Activated CD8-positive, alpha-beta T cell treated with anti-CD3 and anti-CD28 coated beads, Interleukin-2, amount 10 ng/mL, durations not matched to agents 7 days and 5 days (primary cell): ENCODE measurements at places on chromosomes 12 and 14. TPM values are rescaled to one million over a fixed set of nuclear protein-coding genes. Genes with fewer than 3 reads are reported as not detected.

PPFIA2 gene
- not detected for total RNA-seq

PTHLH gene
- total RNA-seq, result not detected

CMTM5 gene
- not detected for total RNA-seq

CBLN3 gene
- 1.1 TPM for total RNA-seq

DNA sequence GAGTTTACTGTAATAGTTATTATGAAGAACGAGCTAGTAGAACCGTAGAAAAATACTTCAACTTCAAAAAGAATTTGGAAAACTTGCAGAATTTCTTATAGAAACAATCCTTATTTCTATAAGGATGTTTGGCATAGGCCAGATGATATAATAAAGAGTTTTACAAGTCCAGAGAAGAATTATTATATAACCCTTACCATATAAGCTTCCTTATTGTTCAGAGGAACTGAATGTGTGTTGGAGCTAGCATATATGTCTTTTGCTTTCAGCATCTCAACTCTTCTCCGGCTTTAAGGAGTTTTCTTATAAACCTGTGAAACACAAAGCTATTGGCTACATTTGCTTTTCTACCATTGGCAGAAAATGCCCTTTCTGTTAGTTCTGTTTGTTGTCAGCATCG is 178.0 kb upstream of the E2F7 start:
- no peak overlapping the region for H3K27ac ChIP-seq
- no peaks in the 10 kb centered on the region for H3K4me1 ChIP-seq
- no peaks in the 10 kb centered on the region for H3K27me3 ChIP-seq
- no peak overlapping the region for H3K4me3 ChIP-seq
- no peak for DNase-seq
- H3K36me3 ChIP-seq, result no peaks in the 10 kb centered on the region

- H3K4me1 ChIP-seq, result peaks cover 8% of the 10 kb centered on the region
- DNase-seq, result no peak
- peaks cover 12% of the 10 kb centered on the region for H3K27me3 ChIP-seq
- no peaks in the 10 kb centered on the region for H3K36me3 ChIP-seq
These were observed 556 bp upstream of the PGF start for GRCh38 chr14:74956027-74956279.

- H3K4me1 ChIP-seq, result peaks cover 47% of the 10 kb centered on the region
- peaks cover 5% of the 10 kb centered on the region for H3K36me3 ChIP-seq
- H3K27ac ChIP-seq, result no peak overlapping the region
- DNase-seq, result no peak
These were observed 1.1 kb downstream of the IGF1 start for GRCh38 chr12:102479099-102479885.

DNA sequence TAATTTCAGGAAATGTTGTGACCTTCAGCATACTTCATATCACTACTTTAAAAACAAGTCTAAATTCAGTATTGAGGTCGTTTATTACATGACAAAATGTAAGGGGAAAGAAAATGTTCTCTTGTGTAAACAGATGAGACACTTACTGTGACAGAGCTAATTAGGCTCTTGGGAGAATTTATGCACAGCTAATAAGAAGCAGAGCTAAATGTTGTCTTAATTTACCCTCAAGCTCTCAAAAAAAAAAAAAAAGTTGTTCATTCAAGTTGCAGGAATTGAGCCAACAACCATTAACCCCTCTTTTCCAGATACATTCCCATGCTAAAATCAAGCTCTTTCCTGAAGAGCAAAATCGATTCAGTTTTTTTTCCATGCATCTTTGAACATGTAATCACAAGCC is 1419.4 kb downstream of the FSCB start:
- no peak overlapping the region for H3K4me3 ChIP-seq
- no peaks in the 10 kb centered on the region for H3K27me3 ChIP-seq
- H3K4me1 ChIP-seq, result no peaks in the 10 kb centered on the region
- no peak for DNase-seq
- H3K36me3 ChIP-seq, result no peaks in the 10 kb centered on the region

- H3K4me3 ChIP-seq, result no peak overlapping the region
- no peak overlapping the region for H3K27ac ChIP-seq
- H3K27me3 ChIP-seq, result no peaks in the 10 kb centered on the region
- no peaks in the 10 kb centered on the region for H3K36me3 ChIP-seq
These were observed 1489.8 kb upstream of the FLRT2 start for GRCh38 chr14:84040101-84040500.

DNA sequence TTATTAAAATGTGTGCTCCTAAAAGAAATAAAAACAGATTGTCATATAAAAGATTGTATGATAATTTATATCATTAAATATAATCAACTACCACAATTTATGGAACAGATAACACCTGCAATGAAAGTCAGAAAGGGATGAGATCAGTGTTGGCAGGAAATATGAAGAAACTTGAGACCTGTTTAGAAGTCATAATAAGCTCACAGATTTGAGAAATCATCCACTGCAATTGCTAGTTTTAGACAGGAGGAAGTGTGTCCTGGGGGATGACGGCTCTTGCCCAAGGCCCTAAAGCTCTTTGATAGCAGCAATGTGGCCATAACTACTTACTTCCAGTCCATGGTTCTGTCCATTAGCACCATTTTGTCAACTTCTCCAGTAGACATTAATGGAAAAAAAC is 122.8 kb upstream of the SOX5 start:
- H3K4me1 ChIP-seq, result no peaks in the 10 kb centered on the region
- H3K27me3 ChIP-seq, result no peaks in the 10 kb centered on the region
- H3K36me3 ChIP-seq, result no peaks in the 10 kb centered on the region
- no peak overlapping the region for H3K27ac ChIP-seq
- H3K4me3 ChIP-seq, result no peak overlapping the region
- DNase-seq, result no peak

GRCh38 chr14:23523229-23524016 is 28.1 kb downstream of the ZFHX2 start:
- H3K36me3 ChIP-seq, result no peaks in the 10 kb centered on the region
- DNase-seq, result no peak
- H3K4me1 ChIP-seq, result no peaks in the 10 kb centered on the region
- H3K27me3 ChIP-seq, result no peaks in the 10 kb centered on the region

DNA sequence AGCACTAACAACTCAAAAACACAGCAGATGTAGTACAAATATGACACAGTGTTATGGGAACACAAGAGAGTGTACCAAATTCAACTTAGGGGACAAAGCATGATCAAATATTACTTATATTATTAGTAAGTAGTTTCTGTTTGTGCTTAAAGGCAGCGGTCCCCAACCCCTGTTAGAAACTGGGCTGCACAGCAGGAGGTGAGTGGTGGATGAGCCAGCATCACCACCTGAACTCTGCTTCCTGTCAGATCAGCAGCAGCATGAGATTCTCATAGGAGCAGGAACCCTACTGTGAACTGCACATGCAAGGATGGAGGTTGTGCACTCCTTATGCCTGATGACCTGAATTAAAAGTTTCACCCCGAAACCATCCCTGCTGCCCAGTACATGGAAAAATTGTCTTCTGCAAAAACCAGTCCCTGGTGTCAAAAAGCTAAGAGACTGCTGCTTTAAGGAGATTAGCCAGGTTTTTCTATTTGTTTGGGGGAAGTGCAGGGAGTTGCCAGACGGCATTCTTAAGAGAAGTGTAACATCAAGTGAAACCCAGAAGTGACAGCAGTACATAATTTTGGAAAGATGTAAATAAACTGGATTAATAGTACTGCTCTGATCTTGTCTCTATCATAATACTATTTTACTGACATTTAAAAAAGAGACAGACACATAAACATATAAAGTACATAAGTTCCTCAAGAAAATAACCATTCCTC is 26.7 kb downstream of the GTF2A1 start:
- no peak overlapping the region for H3K4me3 ChIP-seq
- H3K36me3 ChIP-seq, result peaks cover 55% of the 10 kb centered on the region
- peaks cover 39% of the 10 kb centered on the region for H3K4me1 ChIP-seq

DNA sequence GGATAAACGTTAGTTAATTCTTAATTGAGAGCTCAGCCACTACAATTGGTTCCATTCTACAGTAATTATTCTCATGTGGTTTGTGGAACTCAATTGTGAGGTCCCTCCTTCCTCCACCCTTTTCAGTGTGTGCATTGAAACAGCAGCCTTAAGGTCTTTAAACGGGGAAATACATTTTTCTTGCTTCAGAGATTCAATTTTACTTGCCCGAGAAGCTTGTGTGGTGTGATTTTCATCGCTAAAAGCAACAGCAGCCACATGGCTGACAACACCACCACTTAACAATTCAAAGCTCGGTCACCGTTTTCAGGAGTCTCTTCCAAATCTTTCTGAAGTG is 733 bp upstream of the PPFIBP1 start:
- peak overlapping the region; percentile 96 for H3K4me3 ChIP-seq
- DNase-seq, result no peak
- H3K27me3 ChIP-seq, result peaks cover 25% of the 10 kb centered on the region
- peaks cover 25% of the 10 kb centered on the region for H3K4me1 ChIP-seq
- H3K36me3 ChIP-seq, result peaks cover 3% of the 10 kb centered on the region
- H3K27ac ChIP-seq, result peak overlapping the region; percentile 90
